GM12864 (cell line): ENCODE measurements at places on chromosomes 3 and 15.

- DNase-seq: no peak
Measured at GRCh38 chr3:67635257-67635656, 19.2 kb downstream of the SUCLG2 start.

DNA sequence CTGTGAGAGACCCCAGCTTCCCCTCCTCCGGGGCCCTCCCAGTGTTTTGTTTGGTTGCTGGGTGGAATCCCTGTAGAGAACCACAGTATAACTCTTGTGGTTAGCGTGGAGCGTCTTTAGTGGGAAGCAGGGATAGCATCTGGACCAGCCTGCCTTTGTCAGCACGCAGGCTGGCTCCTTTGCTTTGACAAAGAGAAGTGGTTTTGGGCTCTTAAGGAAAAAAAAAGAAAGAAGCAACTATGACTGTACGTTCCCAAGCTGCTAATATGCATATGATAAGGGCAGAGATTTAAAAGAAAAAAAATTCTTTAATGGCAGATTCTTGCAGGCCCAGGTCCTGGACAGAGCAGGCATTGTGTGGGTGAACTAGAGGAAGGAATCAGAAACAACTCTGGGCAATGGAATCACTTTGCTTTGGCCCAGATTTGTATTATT is 340.8 kb upstream of the CTDSPL start:
- DNase-seq: no peak

DNA sequence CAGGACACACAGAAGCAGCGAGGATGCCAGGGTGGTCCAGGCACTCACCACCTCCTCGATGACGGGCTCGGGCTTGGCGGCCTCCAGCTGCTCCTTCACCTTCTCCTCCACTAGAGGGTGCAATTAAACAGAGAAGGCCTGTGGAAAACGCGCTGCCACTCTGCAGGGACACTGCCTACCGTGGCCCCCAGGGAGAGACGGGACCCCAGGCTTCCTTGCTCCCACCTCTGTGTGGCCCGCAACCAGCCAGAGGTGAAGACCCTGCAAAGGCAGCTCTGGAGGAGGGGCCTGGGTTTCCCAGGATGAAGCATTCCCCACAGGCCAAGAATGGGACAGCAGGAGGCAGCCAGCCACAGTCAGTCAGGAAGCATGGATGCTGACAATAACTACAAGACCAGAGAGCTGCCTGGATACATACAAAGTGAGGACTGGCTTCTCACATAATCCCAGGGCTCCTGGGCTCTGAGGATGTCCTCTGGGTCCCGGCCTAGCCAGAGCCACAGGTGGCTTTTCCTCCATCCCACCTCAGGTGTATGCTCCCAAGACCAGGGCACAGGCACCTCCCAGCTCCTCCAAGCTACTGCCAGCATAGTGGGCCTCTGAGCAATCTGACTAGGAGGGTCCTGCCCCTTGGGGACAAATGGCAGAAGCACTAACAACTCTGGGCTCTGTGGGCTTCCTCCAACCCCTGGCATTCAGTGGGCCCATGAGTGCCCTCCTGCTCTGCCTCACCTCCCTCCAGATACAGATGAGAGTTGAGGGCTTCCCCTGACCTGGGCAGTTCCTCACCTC is 46.2 kb downstream of the PTH1R start:
- DNase-seq: no peak

GRCh38 chr3:168914662-168915061 is 748.9 kb downstream of the MECOM start:
- no peak for DNase-seq

DNA sequence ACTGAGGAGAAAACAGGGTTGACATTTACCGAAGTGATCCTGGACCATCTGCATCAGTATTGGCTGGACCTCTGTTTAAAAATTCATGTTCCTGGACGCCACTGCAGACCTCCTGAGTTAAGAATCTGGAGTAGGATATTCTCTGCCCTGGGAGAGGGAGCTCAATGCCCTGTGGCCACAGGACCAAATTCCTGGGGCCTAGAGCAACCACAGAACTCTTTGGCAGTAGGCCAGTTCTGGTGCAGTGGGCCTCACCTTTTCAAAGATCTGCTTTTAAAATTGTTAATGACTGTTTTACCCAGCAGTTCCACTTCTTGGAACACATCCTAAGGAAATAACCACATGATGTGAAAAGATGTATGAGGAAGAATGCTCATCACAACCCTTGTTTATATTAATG is 133.3 kb upstream of the ADPGK start:
- no peak for DNase-seq

- no peak for DNase-seq
Measured at GRCh38 chr3:146375219-146375618, 94.1 kb downstream of the PLSCR2 start.
